ENCODE measurements at places on chromosomes 16 and 17.
A peak's percentile ranks its signal among the peaks of the same experiment; 100 is the strongest.

DNA sequence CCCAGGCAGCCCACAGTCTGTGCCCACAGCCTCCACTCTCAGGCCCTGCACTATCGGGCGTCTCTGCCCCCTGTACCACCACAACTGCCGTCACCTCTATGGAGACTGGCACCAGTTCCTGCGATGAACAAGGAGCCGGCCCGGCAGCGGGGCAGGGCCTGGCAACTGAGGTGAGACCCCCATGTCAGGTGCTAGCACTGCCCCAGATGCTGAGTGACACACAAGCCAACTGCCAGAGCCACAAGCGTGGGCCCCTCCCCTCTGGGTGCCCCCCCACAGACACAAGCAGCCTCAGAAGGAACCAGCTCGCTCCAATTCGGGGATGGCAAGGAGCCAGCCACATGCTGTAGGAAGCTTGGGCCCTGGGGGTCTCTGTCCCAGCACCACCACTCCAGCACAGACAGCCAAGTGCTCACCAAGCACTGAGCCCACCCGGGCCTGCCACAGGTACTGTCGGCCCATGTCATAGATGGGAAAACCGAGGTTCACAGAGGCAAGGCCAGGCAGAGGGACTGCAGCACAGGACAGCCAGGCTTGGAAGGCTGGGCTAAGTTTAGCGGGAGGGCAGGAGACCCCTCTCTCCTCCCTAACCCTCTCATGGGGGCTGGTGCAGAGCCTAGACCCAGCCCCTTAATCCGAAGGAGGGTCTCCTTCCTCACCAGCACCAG, 1.5 kb upstream of the PVALEF start:
- DNase-seq = no peak

DNA sequence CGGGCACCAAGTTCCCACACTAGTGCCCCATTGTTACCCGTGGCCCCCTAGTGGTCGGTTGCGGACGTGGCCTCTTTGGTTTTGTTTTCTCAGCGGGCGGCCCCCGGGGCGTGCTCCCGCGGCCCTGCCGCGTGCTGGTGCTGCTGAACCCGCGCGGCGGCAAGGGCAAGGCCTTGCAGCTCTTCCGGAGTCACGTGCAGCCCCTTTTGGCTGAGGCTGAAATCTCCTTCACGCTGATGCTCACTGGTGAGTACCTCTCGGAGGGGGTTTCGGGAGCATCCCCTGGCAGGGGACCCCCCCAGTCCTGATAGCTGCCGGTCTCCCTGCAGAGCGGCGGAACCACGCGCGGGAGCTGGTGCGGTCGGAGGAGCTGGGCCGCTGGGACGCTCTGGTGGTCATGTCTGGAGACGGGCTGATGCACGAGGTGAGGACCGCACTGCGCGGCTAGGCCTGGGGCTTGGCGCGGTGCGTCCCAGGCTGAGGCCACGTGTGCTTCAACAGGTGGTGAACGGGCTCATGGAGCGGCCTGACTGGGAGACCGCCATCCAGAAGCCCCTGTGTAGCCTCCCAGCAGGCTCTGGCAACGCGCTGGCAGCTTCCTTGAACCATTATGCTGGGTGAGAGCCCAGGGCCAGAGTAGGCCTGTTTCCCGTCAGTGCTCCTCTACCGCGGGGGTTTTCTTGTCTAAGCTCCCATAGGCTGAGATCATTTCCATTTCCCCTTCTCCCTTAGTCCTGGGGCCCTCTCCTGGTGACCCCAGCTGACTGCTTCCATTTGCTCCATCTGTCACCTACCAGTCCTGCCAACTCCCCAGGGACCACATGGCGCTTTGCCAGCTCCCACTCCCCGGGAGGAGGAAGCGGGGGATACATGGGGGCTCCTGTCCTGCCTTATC, 1.7 kb downstream of the SPHK1 start:
- no peak for DNase-seq

DNA sequence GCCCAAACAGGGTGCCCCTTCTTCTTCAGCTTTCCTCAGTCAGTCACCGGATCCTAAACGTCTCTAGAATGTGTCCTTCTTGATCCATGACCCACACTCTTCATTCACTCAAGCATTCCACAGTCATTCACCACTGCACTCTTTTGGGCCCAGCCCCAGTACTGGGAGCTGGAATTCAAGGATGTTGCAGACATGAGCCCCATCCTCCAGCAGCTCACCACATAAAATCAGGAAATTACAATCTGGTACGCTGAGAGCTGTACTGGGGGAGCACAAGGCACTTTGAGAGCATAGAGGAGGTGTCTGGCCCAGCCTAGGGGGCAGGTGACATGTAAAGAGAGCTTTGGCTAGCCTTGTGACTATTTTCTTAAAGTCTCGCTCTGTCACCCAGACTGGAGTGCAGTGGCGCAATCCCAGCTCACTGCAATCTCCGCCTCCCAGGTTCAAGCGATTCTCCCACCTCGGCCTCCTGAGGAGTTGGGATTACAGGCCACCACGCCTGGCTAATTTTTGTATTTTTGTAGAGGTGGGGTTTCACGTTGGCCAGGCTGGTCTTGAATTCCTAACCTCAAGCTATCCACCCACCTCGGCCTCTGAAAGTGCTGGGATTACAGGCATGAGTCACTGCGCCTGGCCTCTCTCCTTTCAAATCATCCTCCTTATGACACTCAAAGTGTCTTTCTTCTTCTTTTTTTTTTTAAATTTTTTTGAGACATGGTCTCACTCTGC, 18.7 kb downstream of the CES4A start:
- no peak for DNase-seq

DNA sequence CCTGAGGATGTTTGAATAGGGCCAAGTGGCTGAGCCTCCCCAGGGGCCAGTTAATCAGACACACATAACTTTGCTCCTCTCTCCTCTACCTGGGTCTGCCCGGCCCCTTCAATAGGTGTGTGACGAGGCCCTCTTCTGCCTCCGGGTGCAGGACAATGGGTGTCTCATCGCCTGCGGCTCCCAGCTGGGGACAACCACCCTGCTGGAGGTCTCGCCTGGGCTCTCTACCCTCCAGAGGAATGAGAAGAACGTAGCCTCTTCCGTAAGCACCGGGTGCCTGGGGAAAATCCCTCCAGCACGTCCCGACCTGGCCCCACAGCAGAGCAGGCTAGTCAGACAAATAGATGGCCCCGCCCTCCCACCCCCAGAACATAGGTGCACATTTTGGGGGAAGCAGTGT, 16.1 kb upstream of the KIF19 start:
- no peak for DNase-seq

- peak; percentile 81 for DNase-seq
Observed at GRCh38 chr16:569445-570254, at the start of gene PIGQ. Gene PIGQ (plus strand): TSS chr16:569968. CDS start chr16:574075, 4,107 bp downstream.

GRCh38 chr17:55722742-55723487, at the start of gene TMEM100:
Gene TMEM100 (minus strand): TSS chr17:55722864. CDS start chr17:55721070, 1,794 bp downstream.
- no peak for DNase-seq

GRCh38 chr17:40338058-40338457, 26.5 kb downstream of the GJD3 start:
- DNase-seq = no peak

DNA sequence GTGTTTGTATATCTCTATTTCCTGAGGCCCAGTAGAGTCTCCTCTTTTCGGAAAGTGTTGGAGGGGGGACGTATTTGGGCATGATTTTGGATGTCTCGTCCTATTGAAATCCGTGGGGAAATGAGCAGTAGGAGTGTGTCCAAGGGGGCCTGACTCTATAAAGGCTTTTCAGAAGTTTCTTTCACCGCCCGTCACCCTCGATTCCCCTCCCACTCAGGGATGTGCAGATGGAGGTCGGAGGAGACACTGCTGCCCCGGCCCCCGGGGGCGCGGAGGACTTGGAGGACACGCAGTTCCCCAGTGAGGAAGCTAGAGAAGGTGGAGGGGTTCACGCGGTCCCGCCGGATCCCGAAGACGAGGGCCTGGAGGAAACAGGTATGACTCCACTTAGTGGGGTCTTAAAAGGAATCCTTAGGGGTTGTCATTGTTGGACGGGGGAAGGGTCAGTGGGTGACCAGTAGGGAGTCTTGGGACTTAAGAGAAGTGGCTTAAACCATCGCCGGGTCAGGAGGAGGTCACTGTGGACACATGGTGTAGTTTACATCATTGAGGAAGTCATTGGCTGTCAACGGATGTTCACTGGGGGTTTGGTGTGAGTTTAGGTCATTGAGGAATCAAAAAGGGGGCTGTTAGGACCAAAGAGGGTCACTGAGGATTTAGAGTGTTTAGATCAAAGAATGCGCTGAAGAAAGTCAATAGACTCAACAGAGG, 424 bp downstream of the MON1B start:
- no peak for DNase-seq

GRCh38 chr16:9381399-9381798, 290.0 kb downstream of the HAPSTR1 start:
- DNase-seq = no peak

DNA sequence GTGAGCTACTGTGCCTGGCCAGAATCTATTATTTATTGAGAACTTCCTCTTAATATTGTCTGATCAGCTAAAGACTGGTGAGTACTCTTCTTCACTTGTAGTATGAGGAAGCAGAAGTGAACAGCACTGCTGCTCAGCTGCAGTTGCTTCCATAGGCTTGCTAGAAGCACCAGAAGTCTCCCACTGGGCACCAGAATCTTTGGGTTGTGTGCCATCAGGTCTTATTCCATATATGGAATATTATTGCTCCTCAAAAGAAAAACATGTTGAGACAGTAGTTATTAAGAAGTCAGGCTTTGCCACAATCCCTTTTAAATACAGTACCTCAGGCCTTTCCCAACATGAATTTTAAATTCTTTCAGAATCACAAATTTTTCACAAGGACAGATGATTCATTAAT, 17.2 kb downstream of the SNTB2 start:
- no peak for DNase-seq

DNA sequence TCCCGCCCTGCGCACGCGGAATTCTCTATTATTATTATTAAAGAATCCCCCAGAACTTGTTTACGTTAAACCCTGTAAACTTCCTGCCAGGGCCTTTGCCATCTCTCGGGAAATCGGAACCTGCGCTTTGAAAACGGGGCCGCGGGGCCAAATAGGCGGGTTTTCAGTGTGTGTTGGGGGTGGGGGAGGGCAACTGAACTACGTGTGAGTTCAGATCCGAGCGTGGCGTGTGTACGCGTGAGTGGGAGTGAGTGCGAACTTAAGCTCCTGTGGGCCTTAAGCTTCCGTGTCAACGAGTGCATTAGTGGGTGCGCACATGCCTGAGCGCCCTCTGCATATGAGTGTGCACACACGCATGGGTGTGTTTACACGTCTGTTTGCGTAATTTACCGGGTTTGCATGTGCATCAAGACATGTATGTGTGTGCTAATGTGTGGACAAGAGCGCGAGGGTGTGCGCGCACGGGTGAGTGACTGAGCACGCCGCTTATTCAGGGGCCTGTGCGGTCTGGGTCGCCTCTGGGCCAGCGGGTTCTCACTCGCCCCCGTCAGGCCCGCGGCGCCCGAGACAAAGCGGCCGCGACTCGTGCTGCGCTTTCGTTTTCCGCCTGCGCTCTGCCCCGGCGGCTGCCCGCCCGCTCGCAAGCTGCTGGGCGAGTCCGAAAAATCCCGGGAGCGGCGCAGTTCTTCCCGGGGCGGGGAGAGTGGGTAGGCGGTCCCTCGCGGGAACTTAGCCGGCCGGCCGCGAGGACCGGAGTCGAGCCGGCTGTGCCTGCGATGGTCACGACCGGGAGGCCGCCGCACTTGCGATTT, 1.2 kb upstream of the FOXF1 start:
- no peak for DNase-seq

GRCh38 chr16:68676113-68676860, 31.2 kb downstream of the CDH3 start:
- DNase-seq = no peak

- DNase-seq = peak; percentile 69
Observed at GRCh38 chr17:36463916-36464764, 22.3 kb upstream of the ZNHIT3 start.

Data from spinal cord (tissue), 10 donors.